Fibroblast of pulmonary artery (primary cell): ENCODE measurements at places on chromosomes 1 and 21.

DNA sequence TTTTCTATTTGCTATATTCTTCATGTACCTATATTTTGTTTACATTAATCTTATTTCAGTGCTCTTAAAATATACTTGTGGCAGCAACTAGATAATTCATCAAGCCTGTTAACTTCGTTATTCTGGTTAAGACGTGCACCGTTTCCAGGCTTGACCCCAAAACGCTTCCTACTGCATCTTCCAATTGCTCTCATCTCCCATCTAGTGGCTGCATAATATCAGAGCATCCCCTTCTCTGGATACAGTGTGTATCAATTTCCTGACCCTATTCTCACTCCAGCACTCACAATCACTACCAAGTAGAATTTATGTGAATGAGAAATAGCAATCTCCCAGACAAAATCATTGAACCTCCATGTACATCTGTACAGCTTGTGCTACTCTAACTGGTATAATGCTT lies 1280.3 kb upstream of the B3GALT2 start:
- peak; percentile 3 for DNase-seq

GRCh38 chr1:60558236-60558635 lies 484.7 kb upstream of the C1orf87 start:
- no peak for DNase-seq

- DNase-seq, result no peak
Observed at GRCh38 chr1:7607097-7607496, 164.0 kb upstream of the VAMP3 start.

DNA sequence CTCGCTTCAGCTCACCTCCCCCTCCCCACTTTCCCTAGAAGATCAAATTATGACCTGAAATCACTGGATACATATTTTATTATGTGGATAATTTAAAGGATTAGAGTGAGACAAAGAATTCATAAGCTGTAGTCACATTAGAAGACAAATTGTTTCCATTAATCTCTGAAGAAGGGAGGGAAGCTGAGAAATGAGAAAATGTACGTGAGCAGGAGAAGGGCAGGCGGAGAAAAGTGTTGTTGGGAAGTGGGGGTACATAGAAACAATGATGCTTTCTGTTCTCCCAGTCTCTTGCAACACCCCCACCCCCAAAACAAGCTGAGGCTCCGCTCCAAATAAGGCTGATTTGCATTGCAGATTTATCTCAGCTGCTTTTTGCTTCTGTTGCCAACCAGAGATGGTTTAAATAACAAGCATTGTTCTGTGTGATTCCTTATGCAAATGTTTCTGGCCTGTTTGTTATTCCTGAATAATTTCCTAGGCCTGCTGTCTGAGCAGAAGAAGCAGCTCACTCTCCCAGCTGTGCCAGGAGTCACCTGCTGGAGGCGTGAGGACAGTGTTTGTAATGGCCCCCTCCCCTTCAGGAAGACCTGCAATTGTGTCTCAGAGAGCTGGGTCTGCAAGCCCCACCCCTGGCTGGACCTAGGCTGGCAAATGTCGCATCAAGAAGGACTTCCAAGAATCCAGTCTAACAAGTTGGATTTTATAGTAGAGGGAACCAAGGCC lies 121.8 kb upstream of the TNR start:
- DNase-seq, result no peak

- no peak for DNase-seq
Observed at GRCh38 chr1:117575586-117576225, 30.1 kb upstream of the TENT5C start.

DNA sequence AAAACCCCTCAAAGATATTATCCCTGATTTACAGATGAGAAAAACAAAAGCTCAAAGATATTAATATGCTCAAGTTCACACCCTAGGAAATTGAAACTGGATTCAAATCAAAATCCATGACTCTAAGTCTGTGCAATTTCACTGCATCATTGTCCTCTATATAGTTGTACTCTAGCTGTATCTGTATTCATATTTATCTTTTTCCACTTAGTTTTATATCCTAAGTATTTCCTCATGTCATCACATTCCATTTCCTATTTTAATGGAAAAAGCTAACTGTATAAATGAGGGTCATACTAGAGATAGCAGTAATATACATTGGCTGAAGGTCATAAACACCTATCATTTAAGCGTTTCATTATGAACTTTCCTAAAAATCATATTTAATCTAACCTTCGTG lies 42.2 kb upstream of the RALGPS2 start:
- no peak for DNase-seq

DNA sequence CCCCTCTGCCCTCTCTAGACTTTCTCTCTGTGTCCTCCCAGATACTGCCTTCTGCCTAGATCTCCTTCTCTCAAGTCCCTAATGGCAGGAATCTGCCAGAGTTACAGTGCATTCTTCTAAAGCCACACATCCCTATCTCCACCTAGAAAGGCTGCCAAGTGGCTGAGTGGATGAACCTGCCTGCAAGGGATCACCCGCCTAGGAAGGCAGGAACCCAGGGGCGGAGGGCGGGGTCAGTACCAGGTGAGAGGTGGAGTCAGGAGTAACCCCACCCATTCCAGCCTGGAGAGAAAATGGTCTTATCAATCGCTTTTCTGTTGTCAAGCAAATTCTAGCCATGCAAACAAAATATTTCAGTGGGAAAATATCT lies 60.8 kb downstream of the BCAR3 start:
- DNase-seq, result no peak

DNA sequence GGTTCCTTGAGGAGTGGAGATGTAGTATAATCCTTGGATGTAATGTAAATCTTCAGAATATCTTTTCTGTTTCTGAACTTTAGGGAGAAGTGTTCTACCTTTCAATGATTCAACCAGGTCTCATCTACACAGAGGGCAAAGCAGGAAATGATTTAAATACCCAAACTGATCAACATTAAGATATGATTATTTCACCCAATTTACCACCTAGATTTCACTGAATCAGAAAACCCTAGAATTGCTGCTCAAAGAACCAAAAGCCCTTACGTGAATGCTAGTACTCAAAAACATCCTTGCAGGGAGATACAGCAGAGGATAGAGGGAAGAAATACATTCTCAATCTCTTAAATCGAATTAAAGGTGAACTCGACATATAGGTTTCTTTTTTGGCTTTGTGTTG lies 5.0 kb downstream of the RPTN start:
- DNase-seq, result no peak

- peak; percentile 8 for DNase-seq
Observed at GRCh38 chr1:221637641-221638041, 104.2 kb downstream of the DUSP10 start.

DNA sequence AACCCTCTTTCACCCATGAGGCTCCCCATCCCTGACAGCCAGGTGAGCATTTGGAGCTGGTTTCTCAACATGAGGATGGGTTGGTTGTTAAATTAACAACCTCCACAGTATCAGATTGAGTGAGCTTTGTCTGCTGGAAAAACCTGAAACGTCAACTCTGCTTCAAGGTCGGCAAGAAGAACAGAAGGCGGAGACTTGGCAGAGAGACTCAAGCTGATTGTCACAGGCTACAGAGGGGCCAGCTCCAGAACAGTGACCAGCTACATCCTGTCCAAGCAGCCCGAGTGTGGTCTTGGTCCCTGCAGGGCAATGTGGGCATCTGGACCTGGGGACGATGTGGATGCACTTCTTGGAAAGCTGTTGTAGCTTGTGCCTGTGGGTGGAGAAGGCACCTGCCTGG lies 36.6 kb upstream of the TMEM51 start:
- no peak for DNase-seq

- peak; percentile 31 for DNase-seq
Observed at GRCh38 chr1:219092206-219092605, 81.5 kb upstream of the LYPLAL1 start.

GRCh38 chr1:2508180-2508579 lies 18.2 kb downstream of the PANK4 start:
- DNase-seq, result no peak

DNA sequence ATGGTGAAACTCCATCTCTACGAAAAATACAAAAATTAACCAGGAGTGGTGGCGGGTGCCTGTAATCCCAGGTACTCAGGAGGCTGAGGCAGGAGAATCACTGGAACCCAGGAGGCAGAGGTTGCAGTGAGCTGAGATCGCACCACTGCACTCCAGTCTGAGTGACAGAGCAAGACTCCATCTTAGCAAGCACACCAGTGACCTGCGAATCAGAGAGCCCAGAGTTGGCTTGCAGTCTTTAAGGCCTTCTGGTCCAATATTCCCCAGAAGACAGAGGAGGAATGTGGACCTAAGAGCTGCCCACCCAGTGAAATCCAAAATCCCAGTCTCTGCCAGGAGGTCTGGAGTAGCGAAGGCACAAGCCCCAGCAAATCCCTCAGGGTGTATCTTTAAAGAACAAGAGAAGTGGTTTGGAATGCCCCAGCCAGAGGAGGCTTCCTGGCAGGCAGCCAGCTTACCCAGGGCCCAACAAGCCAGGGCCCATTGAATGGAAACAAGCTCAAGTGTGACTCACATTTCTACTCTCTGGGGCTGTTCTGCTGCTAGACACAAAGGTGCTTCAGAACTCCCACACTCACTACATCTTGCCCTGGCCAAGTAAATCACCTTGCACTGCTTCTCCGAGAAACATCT lies 23.9 kb downstream of the GPR161 start:
- DNase-seq, result peak; percentile 92

GRCh38 chr1:235246022-235246948 lies 81.7 kb downstream of the ARID4B start:
- peak; percentile 13 for DNase-seq

- no peak for DNase-seq
Observed at GRCh38 chr1:229403573-229403972, 30.3 kb downstream of the ACTA1 start.

DNA sequence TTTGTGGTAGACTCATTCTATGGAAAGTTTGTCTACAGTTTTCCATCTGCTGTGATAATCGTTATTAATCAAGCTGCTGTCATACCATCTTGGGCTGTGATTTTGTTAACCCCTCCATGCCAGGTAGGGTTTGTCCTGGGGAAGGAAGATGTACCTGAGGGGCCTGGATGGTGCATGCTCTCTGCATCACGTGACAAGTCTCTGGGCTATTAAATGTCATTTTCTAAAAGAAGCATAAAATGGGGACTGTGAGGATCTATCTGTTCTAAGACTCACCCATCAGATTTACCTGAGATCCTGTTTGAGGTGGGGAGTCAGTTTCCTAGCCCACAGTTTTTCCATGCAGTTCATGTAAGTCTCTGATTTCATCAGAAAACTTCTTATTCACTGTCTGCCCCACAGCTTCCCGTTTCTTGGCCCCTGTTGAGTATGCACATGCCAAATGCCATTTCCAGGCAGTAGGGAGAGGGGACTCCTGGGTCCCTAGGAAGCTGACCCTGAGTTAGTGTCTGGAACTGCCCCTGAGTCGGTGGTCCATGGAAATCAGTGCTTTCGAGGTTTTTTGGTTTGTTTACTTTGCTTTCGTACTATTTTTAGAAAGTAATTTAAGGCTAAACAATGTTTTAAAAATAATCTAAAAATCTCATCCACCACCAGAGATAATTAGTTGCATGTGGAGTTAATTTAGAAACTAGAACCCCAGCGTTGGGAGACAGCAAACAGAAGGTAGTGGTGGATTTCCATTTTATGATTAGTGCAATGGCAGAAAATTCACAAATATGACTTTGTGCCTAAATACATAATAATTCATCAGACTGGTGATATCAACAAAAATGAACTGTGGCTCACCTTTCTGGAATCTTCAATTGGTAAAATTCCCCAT lies 46.7 kb downstream of the ZBTB18 start:
- no peak for DNase-seq

- no peak for DNase-seq
Observed at GRCh38 chr1:227434808-227435444, 116.6 kb upstream of the CDC42BPA start.

- DNase-seq, result no peak
Observed at GRCh38 chr1:15332952-15333715, 76.6 kb upstream of the EFHD2 start.

DNA sequence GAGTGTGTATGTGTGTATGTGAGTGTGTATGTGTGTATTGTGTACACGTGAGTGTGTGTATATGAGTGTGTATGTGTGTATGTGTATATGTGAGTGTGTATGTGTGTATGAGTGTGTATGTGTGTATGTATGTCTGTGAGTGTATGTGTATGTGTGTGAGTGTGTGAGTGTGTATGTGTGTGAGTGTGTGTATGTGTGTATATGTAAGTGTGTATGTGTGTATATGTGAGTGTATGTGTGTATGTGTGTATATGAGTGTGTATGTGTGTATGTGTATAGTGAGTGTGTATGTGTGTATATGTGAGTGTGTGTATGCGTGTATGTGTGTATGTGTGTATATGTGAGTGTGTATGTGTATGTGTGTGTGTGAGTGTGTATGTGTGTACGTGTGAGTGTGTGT lies 49.2 kb downstream of the GREM2 start:
- no peak for DNase-seq

DNA sequence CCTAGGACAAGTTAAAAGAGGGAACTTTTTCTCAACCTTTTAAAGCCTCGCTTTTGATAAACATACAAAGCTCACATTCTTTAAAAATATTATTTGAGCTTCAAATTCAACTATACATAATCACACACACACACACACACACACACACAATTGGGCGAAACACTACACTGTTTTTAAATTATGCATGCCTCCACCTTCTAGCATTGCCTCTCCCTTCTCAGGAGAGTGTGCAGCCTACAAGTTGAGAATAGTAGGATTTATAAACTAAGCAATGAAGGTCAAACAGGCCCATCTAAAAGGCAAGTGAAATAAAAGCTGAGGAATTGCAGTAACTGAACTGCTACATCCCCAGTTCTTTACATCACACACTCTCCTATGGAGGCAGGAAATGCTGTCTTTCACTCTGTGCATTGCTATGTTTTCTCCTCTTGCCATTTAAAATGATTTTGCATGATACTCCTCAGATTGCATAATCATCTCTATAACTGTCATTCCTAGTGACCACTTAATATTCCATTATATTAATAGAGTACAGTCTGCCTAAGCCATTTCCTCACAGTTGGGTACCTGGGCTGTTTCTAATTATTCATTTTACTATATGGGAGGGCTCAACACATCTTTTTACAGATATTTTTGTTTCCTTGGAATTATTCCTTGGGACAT lies 92.5 kb upstream of the KCNE2 start:
- no peak for DNase-seq

- DNase-seq, result no peak
Observed at GRCh38 chr1:41920658-41921057, 1.9 kb upstream of the HIVEP3 start.

- peak; percentile 78 for DNase-seq
Observed at GRCh38 chr1:3577711-3578432, 33.4 kb downstream of the MEGF6 start.

DNA sequence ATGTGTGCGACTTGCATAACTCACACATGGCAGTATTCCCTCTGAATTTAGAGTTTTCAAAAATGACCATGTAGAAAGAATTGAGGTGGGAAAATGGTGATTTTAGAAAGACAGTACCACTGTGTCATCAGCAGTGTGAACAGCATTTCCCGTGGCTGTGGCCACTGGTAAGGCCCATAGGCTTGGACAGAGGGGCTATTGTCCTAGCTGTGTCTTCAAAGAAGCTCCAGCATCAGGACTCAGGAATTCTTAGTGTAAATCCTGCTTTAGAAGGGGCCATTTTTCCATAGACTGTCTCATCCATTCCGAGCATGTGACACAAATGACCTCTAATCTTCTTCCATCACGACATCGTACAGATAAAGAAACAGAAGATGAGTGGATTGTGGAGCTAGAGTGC lies 119.3 kb upstream of the BACE2 start:
- DNase-seq, result no peak
